Esophagus squamous epithelium (tissue), 5 donors: ENCODE measurements at places on chromosomes 13 and 19.

GRCh38 chr13:92657565-92657964, 569.0 kb upstream of the GPC6 start:
- no peak for DNase-seq

DNA sequence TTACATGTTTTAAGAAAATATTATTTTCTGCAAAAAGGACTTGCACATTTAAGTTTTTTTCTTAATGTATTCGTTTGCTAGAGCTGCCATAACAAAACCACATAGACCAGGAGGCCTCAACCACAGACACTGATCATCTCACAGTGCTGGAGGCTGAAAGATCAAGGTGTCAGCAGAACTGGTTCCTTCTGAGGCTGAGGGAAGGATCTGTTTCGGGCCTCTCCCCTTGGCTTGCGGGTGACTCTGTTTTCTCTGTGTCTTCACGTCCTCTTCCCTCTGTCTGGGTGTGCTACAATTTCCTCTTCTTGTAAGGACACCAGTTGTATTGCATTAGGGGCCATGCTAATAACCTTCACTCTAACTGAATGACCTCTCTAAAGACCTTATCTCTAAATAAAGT, 364.2 kb downstream of the IRS2 start:
- no peak for DNase-seq

- no peak for DNase-seq
Measured at GRCh38 chr19:6223461-6224307, 56.1 kb downstream of the MLLT1 start.

DNA sequence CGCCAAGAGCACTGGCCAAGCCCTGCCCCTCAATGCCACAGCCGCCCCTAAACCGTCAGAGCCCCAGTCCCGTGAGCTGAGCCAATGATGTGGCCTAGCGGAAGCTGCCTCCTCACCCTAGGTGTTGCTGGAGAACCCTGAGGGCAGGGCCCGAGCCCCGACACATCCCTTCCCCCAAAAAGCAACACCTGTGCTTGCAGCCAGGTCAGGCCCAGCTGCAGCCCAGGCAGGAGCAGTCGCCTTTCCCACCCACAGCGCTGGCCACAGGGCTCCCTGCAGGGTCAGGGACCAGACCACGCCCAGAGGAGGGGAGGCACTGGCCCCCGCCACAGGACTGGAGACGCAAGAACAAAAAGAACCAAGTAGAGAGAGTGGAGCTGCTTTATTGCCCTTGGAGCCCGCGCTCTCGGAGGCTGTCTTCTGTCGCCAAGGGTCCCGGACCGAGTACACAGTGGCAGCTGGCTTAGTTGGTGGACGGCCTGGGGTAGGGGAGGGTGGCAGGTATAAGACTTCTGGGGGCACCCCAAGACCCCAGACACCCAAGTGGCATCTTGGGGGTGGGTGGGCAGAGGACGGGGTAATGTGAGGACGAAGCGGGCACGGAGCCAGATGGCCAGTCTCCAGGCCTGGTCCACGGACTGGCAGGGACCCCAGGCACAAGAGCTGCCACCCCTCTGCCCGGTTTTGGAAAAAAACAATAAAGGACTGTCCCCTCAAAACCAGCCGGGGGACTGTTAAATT, 3.3 kb downstream of the P2RY11 start:
- DNase-seq, result no peak

DNA sequence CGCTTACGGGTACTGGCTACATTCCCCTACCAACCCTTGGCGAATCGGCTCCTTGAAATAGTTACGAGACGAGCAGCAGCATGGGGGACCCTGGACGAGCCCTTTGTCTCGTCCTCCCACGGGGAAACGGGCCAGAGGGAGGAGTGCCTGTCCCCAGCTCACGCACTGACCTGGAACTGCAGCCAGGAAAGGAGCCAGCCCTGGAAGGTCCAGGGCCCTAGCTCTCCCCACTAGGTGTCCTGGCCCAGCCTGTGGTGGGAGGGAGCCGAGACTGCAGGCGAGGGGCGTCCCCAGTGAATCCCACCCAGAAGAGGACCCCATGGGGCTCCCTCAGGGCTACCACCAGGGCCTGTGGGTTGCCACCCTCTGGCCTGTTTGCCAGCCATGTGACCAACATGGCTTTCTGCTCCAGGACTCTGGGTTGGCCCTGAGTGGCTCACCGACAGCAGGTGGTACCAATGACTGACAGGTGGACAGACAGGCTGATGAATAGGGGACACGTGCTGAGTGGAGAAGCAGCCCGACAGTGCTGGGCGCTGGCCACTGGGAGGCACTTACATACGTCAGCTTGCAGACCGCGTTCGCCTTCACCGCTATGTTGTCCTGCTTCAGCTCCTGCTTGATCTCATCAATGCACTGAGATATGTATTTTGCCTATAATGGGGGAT, 13.2 kb downstream of the AP3D1 start:
- no peak for DNase-seq

DNA sequence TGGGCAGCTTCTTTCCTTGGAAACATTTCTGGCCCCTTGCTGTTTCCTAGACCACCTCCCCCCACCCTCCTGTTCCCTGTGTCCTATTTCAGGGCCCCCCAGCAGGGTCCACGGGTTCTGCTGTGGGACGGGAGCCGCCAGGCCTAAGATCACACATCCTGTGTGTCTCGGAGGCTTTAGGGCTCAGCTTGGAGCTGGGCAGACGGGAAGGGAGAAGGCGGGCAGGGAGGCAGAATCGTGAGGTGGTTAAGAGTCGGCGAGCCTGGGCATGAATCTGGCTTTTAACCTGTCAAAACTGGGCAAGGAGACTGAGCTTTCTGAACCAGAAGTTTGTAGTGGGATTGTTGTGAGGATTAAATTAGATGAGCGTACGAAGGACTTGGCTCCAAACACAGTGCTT, 4.8 kb downstream of the KCNC3 start:
- no peak for DNase-seq

GRCh38 chr19:4984438-4984990, 15.6 kb downstream of the KDM4B start:
- no peak for DNase-seq

DNA sequence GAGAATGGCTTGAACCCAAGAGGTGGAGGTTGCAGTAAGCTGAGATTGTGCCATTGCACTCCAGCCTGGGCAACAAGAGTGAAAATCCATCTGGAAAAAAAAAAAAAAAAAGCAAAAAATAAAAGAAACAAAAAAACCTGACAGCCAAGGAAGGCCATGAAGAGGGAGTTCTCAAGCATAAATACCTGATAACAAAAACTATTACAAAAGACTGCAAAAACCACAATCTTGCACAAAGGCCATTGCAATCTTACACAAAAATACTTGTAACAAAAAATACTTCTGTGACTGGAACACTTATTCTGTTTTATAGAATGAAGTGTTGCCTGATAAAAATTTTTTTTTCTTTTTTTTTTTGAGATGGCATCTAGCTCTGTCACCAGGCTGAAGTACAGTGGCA, 61.5 kb upstream of the TSC22D1 start:
- DNase-seq, result no peak

GRCh38 chr13:88086577-88086976, 415.4 kb downstream of the SLITRK5 start:
- no peak for DNase-seq

- DNase-seq, result no peak
Measured at GRCh38 chr13:57631596-57632275, at the start of gene PCDH17. TSS of gene PCDH17 (plus strand) at chr13:57631744. CDS start at chr13:57632547, 803 bp downstream.

DNA sequence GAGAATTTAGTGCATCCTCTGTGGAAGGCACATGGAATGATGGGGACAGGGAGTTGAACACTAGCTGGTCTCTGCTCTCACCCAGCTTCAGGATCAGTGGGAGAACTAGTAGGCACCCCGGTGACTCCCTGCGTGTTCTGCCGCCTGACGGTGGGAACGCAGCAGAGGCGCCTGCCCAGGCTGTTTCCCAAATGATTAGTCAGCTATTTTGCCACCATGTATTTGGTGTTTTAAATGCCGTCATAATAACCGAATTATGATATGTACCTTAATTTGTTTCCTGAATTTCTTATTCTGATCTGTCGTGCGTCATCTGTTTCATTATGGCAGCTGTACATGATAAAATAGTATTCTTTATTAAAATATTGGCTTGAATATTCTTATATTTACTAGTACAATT, 115.9 kb upstream of the GJB6 start:
- DNase-seq, result no peak

- no peak for DNase-seq
Measured at GRCh38 chr13:65697843-65698242, 1532.3 kb downstream of the PCDH9 start.

- no peak for DNase-seq
Measured at GRCh38 chr19:12899891-12900518, 9.0 kb downstream of the GCDH start.
